Right atrium auricular region (tissue), 2 donors: ENCODE measurements at places on chromosomes 11 and 22. TPM values are rescaled to one million over a fixed set of nuclear protein-coding genes. Genes with fewer than 3 reads are reported as not detected.

Gene CLNS1A
- total RNA-seq, result 59.2 TPM

Gene ACRV1
- total RNA-seq, result not detected

DNA sequence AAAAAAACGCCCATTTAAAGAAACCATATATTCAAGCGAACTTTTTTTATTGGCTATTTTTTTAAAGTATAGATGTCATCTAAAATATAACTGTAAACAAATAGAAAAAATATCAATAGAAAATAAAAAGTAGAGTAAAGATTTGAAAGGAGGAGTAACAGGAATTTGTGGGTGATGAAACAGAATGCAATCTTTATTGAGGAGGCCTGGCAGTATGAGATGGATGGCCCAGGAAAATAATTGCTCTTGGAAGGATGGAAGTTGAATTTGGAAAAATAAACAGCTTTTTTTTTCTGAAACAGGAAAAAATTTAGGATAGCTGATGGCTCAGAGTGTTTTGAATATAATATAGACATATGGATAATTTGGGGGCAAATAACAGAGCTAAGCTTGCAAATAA is 219.0 kb downstream of the CASP12 start:
- H3K27ac ChIP-seq, result no peak overlapping the region
- H3K4me1 ChIP-seq, result no peaks in the 10 kb centered on the region
- no peak for DNase-seq
- no peak overlapping the region for H3K4me3 ChIP-seq

GRCh38 chr11:65217441-65218423 is 36.0 kb downstream of the CAPN1 start:
- DNase-seq, result no peak
- H3K4me3 ChIP-seq, result no peak overlapping the region
- no peaks in the 10 kb centered on the region for H3K36me3 ChIP-seq
- H3K27ac ChIP-seq, result no peak overlapping the region
- no peaks in the 10 kb centered on the region for H3K4me1 ChIP-seq
- no peaks in the 10 kb centered on the region for H3K27me3 ChIP-seq

DNA sequence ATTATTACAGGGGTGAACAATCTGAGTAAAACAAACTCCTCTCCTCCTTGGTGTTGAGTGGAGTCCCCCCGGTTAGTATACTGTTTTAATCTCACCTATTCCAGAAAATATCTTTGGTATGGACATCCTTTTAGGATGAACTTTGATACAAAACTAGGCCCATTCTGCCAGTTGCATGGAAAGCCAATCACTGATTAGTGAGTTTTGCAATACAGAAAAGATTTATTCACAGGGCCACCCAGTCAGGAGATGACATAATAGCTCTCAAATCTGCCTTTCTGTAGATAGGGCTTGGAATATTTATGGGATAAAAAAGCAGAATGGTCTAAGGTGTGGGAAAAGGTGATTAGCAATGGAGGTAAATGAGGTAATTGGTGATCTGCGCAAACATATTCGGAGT is 30.3 kb upstream of the SLC22A25 start:
- H3K4me3 ChIP-seq, result no peak overlapping the region
- H3K4me1 ChIP-seq, result no peaks in the 10 kb centered on the region
- no peaks in the 10 kb centered on the region for H3K36me3 ChIP-seq
- H3K27me3 ChIP-seq, result no peaks in the 10 kb centered on the region
- no peak for DNase-seq

- H3K27me3 ChIP-seq, result no peaks in the 10 kb centered on the region
- H3K27ac ChIP-seq, result no peak overlapping the region
- H3K4me3 ChIP-seq, result no peak overlapping the region
- H3K4me1 ChIP-seq, result peaks cover 3% of the 10 kb centered on the region
Measured at GRCh38 chr11:122789907-122790306, 48.4 kb upstream of the CRTAM start.

- peak overlapping the region; percentile 31 for H3K4me3 ChIP-seq
- DNase-seq, result no peak
- H3K27me3 ChIP-seq, result no peaks in the 10 kb centered on the region
- H3K4me1 ChIP-seq, result no peaks in the 10 kb centered on the region
- no peak overlapping the region for H3K27ac ChIP-seq
Measured at GRCh38 chr22:43740587-43741270, 71.4 kb downstream of the EFCAB6 start.

DNA sequence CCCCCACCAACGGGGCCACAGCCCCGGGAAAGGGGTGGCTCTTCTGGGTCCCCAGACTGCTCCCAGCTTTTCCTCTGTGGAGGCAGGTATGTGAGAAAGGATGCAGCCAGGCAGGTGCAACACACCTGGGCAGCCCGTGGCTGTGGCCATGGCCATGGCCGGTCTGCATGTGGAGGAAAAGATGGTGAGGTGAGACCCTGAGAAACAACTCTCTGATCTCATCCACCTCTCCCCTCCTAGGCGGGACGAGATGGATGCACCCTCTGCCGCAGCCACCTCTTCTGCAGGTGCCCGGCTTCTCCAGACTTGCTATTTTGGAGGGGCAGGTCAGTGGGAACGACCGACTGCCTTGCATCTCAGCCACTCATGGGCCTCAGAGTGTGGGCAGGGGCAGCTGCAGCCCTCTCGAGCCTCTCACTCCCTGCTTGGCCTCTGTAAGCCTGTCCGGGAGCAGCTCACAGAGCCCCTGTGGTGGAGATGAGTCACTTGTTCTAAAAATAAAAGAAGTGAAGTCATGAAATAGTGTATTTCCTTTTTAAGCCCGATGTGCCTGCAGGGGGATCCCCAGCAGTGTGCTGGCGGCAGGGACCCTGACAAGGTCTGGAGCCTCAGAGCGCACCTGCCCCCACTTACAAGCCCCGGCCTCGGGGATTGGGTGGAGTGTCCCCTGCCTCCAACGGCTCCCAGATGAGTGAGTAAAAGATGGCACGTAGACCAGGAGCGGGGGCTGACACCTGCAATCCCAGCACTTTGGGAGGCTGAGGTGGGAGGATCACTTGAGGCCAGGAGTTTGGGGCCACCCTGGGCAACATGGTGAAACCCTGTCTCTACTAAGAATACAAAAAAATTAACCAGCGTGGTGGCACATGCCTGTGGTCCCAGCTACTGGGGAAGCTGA is 10.7 kb downstream of the SMIM38 start:
- no peak overlapping the region for H3K4me3 ChIP-seq
- H3K4me1 ChIP-seq, result no peaks in the 10 kb centered on the region
- peak overlapping the region; percentile 11 for H3K27ac ChIP-seq

- no peaks in the 10 kb centered on the region for H3K36me3 ChIP-seq
- H3K27ac ChIP-seq, result no peak overlapping the region
- no peak for DNase-seq
- H3K4me3 ChIP-seq, result no peak overlapping the region
- no peaks in the 10 kb centered on the region for H3K4me1 ChIP-seq
Measured at GRCh38 chr11:27757953-27758352, 57.7 kb upstream of the BDNF start.

GRCh38 chr11:21323617-21324016 is 654.2 kb downstream of the NELL1 start:
- no peaks in the 10 kb centered on the region for H3K36me3 ChIP-seq
- no peak overlapping the region for H3K4me3 ChIP-seq
- no peak for DNase-seq
- no peaks in the 10 kb centered on the region for H3K4me1 ChIP-seq
- no peak overlapping the region for H3K27ac ChIP-seq

- no peak overlapping the region for H3K4me3 ChIP-seq
- H3K27me3 ChIP-seq, result no peaks in the 10 kb centered on the region
- no peak for DNase-seq
- H3K4me1 ChIP-seq, result no peaks in the 10 kb centered on the region
- H3K27ac ChIP-seq, result no peak overlapping the region
Measured at GRCh38 chr22:45886540-45886939, 90.4 kb downstream of the WNT7B start.

DNA sequence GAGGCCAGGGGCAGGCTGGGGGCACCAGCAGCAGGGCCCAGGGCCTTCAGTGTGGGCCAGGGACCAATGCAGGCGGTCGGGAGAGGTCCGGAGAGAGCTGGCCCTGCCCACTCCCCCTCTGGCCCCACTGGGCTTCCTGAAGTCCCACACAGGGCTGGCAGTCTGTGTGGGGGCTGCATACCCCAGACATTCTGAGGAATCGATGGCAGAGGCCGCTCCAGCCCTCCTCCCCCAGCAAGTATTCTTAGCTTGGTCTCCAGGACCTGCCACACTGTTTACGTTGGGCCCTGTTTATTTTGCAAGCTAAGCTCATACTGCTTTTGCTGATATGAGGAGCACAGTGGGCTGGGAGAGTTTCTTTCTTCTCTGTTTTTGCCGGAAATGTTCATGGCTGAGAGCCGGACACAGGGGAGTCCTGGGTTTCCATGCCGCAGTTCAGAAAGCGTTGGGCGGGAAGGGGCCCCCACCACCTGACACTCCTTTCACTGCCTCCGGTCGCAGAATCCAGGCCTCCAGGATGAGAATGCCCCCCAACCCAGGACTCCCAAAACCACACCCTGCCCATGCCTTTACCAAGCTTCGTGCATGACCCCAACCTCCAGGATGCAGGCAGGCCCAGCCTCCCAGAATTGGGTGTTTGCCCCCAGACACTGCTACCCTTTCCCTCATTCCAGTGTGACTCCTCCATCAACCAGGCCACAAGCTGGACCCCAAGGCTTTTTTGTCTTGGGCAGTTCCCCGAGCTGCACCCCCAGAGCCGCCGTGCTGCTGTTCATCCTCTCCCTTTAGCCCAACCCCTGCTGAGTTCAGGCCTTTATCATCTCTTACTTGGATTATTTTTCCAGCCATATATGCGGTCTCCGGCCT is 81.8 kb upstream of the KCNQ1OT1 start:
- no peaks in the 10 kb centered on the region for H3K27me3 ChIP-seq
- peak; percentile 53 for DNase-seq
- H3K36me3 ChIP-seq, result no peaks in the 10 kb centered on the region

GRCh38 chr22:17079572-17079971 is 5.2 kb upstream of the IL17RA start:
- no peak overlapping the region for H3K4me3 ChIP-seq
- H3K4me1 ChIP-seq, result no peaks in the 10 kb centered on the region
- no peaks in the 10 kb centered on the region for H3K36me3 ChIP-seq

Gene RAB38
- total RNA-seq, result 1.4 TPM

Gene TCIRG1
- 19.2 TPM for total RNA-seq

- no peak overlapping the region for H3K4me3 ChIP-seq
- H3K27ac ChIP-seq, result no peak overlapping the region
- H3K4me1 ChIP-seq, result no peaks in the 10 kb centered on the region
- H3K36me3 ChIP-seq, result peaks cover 23% of the 10 kb centered on the region
- H3K27me3 ChIP-seq, result no peaks in the 10 kb centered on the region
Measured at GRCh38 chr11:4138497-4138896, 43.9 kb downstream of the RRM1 start.
